Activated CD4-positive, alpha-beta T cell treated with anti-CD3 and anti-CD28 coated beads, Interleukin-2, Interleukin-4, amounts not matched to agents 100 ng/mL and 50 ng/mL, durations not matched to agents 16 hours and 8 hours (primary cell): ENCODE measurements at places on chromosomes 3 and 15.
A peak's percentile ranks its signal among the peaks of the same experiment; 100 is the strongest.

DNA sequence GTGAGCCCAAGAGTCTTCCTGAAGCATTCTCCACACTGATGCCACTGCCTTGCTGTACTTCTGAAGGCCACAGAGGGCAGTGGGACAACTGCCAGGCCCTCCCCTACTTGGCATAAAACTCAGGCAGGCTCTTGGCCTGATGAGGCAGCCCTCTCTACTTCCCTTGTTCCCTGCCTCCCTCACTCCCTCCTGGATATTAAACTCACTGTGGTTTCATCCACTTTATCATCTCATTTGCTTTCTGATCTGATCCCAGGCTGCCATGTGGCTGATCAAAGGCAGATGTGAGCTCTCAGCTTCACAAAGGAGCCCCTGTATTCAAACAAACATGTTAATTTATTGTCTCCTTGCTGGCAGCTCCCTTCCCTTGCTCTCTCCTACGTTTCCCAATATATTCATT is 533.5 kb downstream of the IGSF11 start:
- DNase-seq = no peak

GRCh38 chr15:73485372-73485771 is 42.4 kb downstream of the REC114 start:
- DNase-seq = no peak

GRCh38 chr3:154971771-154972326 is 108.3 kb upstream of the MME start:
- DNase-seq = no peak

GRCh38 chr15:96047255-96047931 is 283.1 kb upstream of the NR2F2 start:
- no peak for DNase-seq

DNA sequence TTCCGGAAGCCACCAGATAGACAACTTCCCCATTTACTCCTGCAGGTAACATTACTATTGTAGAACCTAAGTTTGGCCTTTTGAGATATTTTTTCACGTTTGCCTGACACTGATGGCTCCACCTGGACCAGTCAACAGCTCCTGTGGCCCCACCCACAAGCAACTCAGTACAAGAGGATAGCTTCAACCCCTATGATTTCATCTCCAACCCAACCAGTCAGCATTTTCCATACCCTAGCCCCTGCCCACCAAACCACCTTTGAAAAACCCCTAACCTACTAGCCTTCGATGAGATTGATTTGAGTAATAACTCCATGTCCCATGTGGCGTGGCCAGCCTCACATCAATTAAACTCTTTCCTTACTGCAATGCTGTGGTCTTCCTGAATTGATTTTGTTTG is 950 bp upstream of the EHHADH start:
- no peak for DNase-seq

DNA sequence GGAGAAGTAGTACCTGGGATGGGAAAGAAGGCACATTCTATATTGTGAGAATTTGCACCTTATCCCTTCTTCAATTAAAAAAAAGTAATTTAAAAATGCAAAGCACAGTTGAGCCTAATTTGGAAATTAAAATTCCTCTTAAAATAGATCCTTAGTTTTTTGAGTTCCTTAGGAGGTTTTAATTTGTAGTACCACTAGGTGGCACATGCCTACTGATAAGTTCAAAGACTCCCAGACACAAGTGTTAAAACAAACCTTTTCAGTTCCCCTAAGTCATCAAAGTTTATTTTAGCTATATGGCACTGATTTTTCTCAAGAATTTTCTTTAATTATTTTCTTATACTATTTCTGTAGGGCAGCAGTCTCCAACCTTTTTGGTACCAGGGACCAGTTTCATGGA is 127.6 kb upstream of the AZI2 start:
- peak; percentile 17 for DNase-seq

DNA sequence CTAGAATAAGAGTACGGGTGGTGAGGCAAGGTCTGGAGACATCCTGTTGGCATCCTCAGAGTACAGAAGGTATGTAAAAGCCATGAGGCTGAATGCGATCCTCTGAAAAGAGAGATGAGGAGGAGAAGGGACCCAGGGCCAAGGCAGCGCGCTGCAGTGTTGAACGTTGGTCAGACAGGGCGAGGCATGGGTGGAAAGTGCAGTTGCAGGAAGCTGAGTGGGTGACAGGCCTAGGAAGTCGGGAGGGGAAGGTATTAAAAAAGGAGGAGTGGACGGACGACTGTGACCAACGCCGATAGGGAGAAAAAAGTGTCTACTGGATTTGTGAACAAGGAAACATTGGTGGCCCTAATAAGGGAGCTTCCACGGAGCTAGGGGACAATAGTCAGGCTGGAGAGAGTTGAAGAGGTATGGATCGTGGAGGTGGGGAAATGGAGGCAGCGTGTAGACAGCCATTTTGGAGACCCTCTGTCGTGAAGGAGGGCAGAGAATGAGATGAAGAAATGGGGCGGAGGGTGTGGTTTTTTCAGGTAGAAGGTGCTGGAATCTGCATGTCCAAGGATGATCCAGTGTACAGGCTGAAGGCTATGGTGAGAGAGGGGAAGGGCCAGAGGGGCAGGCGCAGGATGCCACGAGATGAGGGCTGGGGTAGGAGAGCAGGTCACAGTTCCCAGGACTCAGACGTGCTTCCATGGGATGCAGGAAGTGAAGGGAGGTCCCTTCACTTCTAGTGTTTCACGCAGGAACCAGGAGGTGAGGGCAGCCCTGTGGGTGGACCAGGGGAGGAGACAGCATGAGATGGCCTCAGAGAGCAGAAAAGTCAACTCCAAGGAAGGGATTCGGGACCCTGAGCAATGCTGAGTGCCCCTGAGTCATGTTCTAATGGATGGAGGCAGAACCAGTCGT is 115.9 kb downstream of the ASB7 start:
- no peak for DNase-seq

DNA sequence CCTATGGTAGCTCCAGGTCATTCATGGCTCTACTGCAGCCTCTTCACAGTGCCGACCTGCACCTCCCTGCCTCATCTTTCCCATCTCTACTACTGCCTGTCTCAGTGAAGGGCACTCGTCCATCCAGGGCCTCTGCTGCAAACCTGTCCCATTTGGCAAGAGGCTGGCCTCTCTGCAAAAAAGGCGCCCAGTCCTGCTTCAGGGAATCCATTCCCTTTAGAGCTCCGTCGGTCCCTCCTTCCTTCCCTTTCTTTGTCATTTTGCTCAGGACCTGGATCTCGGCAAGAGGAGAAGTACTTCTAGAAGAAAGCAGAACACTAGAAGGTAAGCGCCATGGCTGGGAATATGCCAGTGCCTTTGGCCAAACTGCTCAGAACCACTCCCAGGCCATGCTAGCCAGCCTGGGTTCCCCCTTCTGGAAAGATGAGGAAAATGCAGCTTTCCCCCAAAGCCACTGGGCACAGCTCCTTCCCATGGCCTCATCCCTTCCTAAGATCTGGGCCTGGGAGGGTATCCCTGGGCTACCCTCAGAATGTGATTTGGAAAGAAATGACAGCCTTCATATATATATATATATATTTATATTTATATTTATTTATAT is 6.4 kb upstream of the ISL2 start:
- no peak for DNase-seq

DNA sequence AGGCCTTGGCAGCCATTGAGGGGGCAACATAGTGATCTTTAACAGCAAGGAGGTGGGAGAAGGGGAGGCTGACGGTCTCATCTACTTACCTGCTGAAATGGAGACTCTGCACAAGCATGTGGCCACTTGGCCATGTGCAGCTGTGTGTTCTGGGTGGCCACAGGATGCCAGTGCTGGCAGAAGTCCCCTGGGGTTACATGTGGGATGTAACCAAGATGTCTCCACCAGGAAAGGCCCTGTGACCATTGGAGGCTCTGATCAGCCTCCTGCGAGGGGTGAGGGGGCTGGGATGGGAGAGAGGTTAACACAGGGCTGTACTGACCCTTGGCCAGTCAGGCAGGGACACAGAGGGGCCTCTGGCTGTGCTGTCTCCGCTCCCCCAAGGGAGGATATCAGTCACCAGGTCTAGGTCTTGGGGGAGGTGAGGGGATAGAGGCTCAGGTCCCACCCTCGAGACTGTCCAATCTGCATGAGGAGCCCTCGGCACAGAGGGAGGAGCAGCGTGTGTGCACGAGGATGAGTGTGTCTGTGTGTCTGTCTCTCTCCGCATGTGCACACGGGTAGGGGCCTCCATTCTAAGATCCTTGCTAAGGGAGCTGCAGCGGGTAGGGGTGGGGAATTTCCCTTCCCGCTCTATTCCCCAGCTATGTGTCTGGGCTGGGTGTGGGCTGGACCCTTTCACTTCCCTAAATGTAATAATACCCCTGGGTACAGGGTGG is 19.5 kb downstream of the PRKCD start:
- DNase-seq = no peak
